ENCODE measurements at places on chromosomes 16 and 17.

- no peak for DNase-seq
These were observed 1023.4 kb upstream of the RBFOX1 start for GRCh38 chr16:6309271-6309670.

GRCh38 chr17:76296186-76296585, 11.9 kb downstream of the QRICH2 start:
- no peak for DNase-seq

- no peak for DNase-seq
These were observed 19.1 kb downstream of the ITPRIPL2 start for GRCh38 chr16:19132898-19133297.

DNA sequence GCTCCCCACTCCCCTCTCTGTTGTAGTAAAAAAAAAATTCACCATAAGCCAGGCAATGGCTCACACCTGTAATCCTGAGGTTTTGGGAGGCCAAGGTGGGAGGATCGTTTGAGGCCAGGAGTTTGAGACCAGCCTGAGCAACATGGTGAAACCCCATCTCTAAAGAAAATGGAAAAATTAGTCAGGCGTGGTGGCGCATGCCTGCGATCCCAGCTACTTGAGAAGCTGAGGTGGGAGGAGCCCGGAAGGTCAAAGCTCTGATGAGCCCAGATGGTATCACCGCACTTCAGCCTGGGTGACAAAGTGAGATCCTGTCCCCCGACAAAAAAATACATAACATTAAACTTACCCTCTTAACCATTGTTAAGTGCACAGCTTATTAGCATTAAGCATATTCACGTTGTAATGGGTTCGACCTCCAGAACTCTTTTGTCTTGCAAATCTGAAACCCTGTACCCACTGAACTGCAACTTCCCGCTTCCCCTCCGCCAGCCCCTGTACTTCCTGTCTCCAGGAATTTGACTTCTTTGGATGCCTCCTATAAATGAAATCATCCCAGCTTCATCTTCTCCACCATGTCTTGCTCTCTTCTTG, 66.8 kb downstream of the CRISPLD2 start:
- no peak for DNase-seq

GRCh38 chr17:63445571-63445953, 544 bp downstream of the CYB561 start:
- no peak for DNase-seq

GRCh38 chr17:68562736-68563135, 38.4 kb downstream of the FAM20A start:
- DNase-seq, result no peak

- DNase-seq, result no peak
These were observed 6.3 kb upstream of the C1QTNF8 start for GRCh38 chr16:1102333-1102700.

GRCh38 chr17:21756856-21757619, 64.7 kb downstream of the KCNJ18 start:
- DNase-seq, result no peak

DNA sequence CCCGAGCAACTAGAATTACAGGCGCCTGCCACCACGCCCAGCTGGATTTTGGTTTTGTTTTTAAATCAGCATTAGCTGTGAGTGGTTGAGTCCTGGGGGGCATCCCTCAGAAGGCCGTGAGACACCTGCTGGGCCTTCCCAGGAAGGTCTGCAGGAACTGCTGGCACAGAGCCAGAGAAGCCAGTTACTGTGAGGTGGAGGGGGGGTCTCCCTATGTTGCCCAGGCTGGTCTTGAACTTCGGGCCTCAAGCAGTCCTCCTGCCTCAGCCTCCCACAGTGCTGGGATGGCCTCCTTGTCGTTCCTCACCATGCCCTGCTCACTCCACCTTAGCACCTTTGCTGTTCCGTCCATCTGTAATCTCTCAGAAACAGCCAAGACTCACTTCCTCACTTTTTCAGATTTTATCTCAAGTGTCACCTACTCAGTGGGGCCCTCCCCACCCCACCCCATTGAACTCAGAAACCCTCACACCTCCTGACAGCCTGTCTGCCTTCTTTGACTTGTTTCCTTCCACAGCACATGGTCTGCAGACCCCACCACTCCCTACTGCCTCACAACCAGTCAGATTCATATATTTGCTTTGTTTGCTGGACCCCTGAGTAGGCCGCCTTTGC, 62.3 kb downstream of the WSB1 start:
- DNase-seq, result no peak

GRCh38 chr16:64864232-64864809, 257.5 kb downstream of the CDH11 start:
- DNase-seq, result no peak

- no peak for DNase-seq
These were observed 197.2 kb upstream of the CHMP6 start for GRCh38 chr17:80794281-80795089.

- no peak for DNase-seq
These were observed 89.4 kb upstream of the CBX4 start for GRCh38 chr17:79928502-79929256.

GRCh38 chr16:84717484-84717883, 17.7 kb downstream of the USP10 start:
- no peak for DNase-seq
